ENCODE measurements at places on chromosomes 3 and 15.

- no peak for DNase-seq
These were observed 211.7 kb downstream of the GABRG3 start for GRCh38 chr15:27182561-27183110.

DNA sequence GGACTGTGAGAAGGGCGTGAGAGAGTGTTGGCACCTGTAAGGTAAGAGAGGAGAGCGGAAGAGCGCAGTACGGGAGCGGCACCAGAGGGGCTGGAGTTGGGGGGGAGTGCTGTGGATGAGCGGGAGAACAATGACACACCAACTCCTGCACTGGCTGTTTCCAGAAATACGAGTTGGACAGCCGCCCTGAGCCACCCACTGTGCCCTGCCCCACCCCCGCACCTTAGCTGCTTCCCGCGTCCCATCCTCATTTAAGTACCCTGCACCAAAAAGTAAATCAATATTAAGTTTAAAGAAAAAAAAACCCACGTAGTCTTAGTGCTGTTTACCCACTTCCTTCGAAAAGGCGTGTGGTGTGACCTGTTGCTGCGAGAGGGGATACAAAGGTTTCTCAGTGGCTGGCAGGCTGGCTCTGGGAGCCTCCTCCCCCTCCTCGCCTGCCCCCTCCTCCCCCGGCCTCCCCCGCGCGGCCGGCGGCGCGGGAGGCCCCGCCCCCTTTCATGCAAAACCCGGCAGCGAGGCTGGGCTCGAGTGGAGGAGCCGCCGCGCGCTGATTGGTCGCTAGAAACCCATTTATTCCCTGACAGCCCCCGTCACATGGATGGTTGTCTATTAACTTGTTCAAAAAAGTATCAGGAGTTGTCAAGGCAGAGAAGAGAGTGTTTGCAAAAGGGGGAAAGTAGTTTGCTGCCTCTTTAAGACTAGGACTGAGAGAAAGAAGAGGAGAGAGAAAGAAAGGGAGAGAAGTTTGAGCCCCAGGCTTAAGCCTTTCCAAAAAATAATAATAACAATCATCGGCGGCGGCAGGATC lies at the start of gene SOX2:
Gene SOX2 (plus strand): TSS at position 601 of the 811 bp plus-strand sequence. CDS start 436 bp downstream, outside the sequence.
- DNase-seq = peak; percentile 80

- DNase-seq = no peak
These were observed 2.2 kb downstream of the FAH start for GRCh38 chr15:80155001-80155377.

- no peak for DNase-seq
These were observed 943.6 kb downstream of the FHIT start for GRCh38 chr3:60307562-60308199.

DNA sequence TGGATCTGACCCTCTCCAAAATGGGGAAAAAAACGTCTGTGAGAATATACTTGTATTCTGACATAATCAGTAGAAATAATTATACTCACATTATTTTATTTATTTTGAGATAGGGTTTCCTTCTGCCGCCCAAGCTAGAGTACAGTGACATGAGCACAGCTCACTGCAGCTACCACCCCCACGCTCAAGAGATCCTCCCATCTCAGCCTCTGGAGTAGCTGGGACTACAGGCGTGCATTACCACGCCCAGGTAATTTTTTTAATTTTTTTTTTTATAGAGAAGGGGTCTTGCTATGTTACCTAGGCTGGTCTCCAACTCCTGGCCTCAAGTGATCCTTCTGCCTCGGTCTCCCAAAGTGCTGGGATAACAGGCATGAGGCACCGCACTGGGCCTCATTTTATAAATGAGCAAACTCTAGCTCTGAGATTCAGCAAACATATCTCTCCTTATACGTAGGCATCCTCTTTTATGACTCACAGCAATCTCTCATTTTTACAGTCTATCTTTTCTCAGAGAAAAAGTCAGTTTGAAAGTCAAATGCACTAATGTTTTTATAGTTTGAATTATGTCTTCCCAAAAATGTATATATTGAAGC lies 989 bp upstream of the VGLL3 start:
- DNase-seq = no peak

DNA sequence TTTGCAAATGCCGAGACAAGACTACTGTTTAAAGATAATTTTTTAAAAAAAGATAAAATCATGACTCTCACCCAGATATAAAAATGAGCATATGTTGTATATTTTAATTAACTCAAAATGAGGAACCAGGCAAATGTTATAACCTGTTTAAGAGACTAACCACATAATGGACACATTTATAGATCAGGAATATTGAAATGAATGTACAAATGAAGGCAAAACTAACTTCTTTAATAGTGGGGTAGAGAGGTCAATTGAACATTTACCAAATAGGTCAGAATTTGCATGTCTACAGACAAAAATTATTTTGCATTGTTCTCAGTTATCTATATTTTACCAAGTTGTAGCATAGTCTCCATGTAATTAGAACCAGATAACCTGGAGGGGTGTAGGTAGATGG lies 134.3 kb upstream of the PFN2 start:
- DNase-seq = no peak

- DNase-seq = peak; percentile 23
These were observed 269.4 kb downstream of the UACA start for GRCh38 chr15:70493787-70494516.

Data from GM20000 (cell line).